Gastrocnemius medialis (tissue), 4 donors: ENCODE measurements at places on chromosomes 12 and 14. TPM values are rescaled to one million over a fixed set of nuclear protein-coding genes. Genes with fewer than 3 reads are reported as not detected.
A peak's percentile ranks its signal among the peaks of the same experiment; 100 is the strongest.

The EGLN3 gene
- total RNA-seq, result 9.4 TPM

The CD69 gene
- total RNA-seq, result 0.72 TPM

The LIN7A gene
- total RNA-seq, result 3.9 TPM

The TAS2R43 gene
- 2.8 TPM for total RNA-seq

The SERPINA4 gene
- 0.26 TPM for total RNA-seq

The P3H3 gene
- 1.2 TPM for total RNA-seq

The ADAMTS20 gene
- total RNA-seq, result not detected

The NPAS3 gene
- total RNA-seq, result 0.82 TPM

The C12orf54 gene
- not detected for total RNA-seq

The GPR65 gene
- 0.13 TPM for total RNA-seq

The NT5DC3 gene
- total RNA-seq, result 15.2 TPM

The FBLN5 gene
- 30.8 TPM for total RNA-seq

The FAM90A1 gene
- total RNA-seq, result not detected

The BHLHE41 gene
- total RNA-seq, result 11.4 TPM

The CPSF2 gene
- total RNA-seq, result 146 TPM

- peak; percentile 71 for DNase-seq
Measured at GRCh38 chr12:108694812-108695278, 36.5 kb downstream of the CORO1C start.

GRCh38 chr12:123073292-123073691 is 77.6 kb downstream of the PITPNM2 start:
- DNase-seq, result no peak

GRCh38 chr12:69476276-69477017 is 6.3 kb downstream of the FRS2 start:
- DNase-seq, result no peak

- DNase-seq, result no peak
Measured at GRCh38 chr14:90692826-90693225, 123.4 kb downstream of the TTC7B start.

DNA sequence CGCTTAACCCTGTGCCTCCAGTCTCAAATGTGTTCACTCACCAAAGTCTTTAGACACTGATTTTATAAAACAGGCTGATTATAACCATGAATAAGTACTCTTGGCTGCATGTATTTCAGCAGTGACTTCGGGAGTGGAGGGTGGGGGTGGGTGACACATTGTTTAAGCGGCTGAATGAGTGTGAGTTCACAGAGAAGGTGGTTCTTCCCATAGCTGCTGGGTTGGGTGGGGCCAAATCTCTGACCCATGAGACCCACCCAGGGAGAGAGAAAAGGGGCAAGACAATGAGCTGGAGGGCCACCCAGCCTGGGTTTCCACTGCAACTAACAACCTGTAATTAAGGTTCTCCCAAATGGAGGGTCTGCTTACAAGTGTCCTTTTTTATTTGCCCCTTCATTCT is 96.4 kb downstream of the SYNE3 start:
- no peak for DNase-seq

- DNase-seq, result no peak
Measured at GRCh38 chr12:116887244-116887643, 6.0 kb upstream of the HRK start.

DNA sequence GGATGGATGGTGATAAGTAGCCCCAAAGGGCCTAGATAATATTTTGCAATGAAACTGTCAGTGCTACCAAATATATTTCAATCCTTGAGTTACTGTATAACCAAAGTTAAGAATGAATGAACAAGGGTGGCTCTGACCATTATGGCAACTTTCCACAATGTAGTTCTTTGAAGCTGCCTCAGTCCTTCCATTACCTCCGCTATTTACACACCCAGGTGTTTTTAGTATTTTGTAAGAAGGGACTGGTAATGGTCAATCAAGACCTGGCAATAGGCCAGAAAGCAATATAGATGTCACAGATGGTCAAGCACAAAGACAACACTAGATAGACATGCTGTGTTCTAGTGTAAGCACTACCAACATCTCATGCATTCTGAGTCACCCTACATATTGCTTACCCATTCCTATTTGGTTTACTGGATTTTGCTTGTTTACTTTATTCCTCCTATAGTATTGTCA is 16.3 kb downstream of the DUSP16 start:
- no peak for DNase-seq

GRCh38 chr12:47722941-47723631 is 2.2 kb downstream of the ENDOU start:
- no peak for DNase-seq

DNA sequence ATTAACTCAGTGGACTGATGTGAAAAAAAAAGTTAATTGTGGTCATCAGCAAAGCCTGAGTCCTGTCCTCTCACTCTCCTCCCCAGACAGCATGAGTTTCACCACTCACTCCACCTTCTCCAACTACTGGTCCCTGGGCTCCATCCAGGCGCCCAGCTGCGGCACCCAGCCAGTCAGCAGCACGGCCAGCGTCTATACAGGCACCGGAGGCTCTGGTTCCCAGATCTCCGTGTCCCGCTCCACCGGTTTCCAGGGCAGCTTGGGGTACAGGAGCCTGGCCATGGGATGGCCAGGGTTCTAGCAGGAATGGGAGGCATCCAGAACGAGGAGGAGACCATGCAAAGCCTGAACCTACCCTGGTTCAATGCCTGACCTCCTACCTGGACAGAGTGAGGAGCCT is 6.0 kb downstream of the MED6 start:
- DNase-seq, result no peak

DNA sequence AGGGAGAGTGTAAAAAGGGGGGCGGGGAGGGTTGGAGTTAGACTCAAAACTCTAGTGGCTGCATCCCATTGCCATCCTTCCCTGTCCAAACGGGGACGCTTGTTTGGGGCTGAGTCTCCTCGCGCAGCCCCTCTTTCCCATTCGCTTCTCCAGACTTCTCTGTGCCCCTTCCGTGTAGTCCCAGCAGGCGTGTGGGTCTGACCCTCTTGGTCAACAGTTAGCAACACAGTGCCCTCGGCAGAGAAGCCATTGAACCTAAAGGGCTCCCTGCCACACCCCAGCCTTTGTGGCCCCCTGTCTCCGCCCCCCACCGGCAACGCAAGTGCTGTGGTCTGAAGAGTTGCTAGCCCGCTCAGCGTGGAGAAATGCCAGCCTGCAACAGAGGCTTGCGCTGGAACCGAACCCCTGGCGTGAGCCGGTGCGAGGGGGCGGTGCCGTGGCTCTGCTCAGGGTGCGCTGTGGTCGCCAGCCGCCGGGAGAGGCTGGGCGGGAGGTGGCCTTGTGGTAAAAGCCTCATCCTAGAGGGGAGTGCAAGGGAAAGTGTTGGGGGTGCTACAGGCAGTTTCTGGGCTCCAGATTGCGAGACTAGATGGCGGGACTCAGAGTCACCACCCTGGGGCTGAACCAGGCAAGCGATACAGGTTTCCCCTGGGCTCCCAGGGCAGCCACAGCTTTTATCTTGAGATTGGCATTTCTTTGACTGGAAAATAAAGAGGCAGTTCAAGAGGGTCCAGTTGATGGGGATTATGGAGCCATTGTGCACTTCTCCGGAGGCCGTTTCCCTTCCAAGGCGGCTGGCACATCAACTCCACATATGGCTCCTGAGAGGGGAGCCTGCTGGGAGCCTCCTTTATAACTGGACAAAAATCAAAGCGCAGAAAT is 2.1 kb downstream of the PLXNC1 start:
- DNase-seq, result no peak

DNA sequence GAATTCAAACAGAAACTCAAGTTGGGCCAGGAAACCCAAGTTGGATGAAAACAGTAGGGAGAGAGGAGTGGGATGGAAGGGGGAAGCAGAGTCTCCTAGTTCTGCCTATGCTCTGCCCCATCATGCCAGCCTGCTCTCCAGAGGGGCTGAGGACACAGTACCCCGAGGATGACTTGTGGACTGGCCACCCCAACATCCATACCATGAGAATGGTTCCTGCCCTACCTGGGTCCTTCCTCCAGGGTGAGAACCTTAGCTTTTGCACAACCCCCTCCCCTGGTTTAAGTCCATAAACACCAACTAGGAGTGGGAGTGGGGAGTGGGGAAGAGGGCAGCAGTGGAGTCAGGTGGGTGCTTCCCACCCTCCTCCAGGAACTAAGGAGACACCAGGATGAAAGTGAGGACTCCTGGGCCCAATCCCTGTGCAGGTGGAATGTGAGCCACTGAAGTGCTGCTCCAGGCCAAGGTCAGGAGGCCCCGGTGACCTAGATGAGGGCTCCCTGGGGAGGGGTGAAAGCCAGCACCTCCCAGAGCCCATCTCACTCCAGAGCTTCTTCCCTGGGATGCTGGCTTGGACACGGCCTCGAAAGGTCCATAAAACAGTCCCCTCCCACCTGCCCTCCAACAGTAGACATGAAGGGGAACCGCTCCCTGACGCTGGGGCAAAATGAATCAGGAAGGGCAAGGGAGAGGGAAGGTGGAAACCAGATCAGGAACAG is 6.6 kb downstream of the ZNF385A start:
- DNase-seq, result no peak

- no peak for DNase-seq
Measured at GRCh38 chr14:47262801-47263200, 412.6 kb downstream of the MDGA2 start.

DNA sequence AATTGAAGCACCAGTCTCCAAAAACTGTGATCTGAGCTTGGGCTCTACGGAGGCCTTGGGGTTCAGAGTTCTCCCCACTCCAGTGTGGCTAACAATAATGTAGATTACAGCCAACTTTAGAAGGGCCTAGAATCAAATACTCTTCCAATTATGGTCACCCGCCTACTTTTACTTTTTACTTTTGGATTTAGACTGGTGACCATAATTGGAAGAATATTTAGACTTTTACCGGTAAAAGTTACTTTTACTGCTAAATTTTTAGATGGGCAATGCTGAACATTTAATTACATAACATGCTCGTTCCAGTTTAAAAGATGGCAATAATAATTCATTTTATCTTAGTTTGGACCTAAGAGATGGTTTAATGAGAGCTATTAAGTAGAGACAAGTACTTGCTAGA is 39.2 kb downstream of the PPTC7 start:
- no peak for DNase-seq

GRCh38 chr14:102922490-102923200 is at the start of gene AMN:
Gene AMN (plus strand): TSS chr14:102922663. CDS start chr14:102922689, 26 bp downstream.
- no peak for DNase-seq

DNA sequence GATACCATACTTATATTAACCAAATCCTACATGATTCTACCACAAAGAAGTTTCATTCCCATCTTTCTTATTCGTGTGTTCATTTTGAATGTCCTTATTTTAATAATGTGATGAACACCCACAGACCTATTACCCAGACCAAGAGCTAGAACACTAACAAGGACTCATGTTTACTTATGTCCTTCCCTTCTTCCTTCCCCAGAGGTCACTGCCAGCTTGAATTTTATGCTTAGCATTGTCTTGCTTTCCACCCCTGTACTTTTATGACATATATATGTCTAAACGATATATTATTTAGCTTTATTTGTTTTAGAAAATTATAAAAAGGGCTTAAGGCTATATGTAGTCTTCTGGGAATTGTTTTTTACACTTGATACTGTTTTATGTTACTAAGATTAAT is 238.6 kb downstream of the LRIG3 start:
- no peak for DNase-seq

DNA sequence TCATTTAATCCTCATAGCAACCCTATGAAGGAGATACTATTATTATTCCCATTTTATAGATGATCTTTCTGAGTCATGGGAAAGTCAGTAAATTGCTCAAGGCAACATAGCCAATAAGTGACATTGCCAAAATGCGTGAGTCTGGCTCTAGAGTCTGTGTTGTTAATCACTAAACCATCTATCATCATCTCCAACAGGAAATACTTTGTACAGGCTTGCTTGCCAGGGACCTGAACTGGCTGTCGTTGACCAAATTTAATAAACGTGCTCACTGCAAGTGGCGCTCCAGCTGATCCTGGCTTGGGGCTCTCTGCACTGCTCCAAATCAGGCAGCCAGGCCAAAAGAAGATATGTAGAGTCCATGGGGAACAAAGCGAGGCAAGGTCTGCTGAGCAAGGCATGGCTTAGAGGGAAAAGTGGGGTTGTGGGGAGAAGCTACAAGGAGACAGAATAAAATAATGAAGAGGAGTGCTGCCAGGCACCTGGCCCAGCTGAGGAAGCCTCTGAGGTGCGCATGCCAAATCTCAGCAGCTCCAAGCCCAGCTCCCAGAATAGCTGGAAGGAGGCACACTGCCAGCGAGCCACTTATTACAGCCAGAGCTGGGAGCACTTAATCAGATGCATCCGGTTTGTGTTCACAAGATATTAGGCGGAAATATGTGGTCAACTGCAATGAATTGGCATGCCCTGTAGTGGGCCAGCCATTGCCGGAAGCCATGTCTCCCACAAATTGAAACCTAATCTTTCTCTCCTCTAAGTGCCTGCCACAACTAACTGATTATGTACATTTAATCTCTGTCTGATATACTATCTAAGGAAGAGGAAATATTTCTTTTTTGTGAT is 43.3 kb upstream of the PTPRO start:
- peak; percentile 71 for DNase-seq

- DNase-seq, result no peak
Measured at GRCh38 chr12:72111706-72112105, 160.5 kb upstream of the TRHDE start.

- DNase-seq, result no peak
Measured at GRCh38 chr12:102300824-102301461, 103.3 kb upstream of the PMCH start.

- DNase-seq, result peak; percentile 36
Measured at GRCh38 chr12:26195250-26195640, at the start of gene SSPN. Gene SSPN (plus strand): TSS chr12:26195573. CDS start chr12:26195673, 100 bp downstream.

DNA sequence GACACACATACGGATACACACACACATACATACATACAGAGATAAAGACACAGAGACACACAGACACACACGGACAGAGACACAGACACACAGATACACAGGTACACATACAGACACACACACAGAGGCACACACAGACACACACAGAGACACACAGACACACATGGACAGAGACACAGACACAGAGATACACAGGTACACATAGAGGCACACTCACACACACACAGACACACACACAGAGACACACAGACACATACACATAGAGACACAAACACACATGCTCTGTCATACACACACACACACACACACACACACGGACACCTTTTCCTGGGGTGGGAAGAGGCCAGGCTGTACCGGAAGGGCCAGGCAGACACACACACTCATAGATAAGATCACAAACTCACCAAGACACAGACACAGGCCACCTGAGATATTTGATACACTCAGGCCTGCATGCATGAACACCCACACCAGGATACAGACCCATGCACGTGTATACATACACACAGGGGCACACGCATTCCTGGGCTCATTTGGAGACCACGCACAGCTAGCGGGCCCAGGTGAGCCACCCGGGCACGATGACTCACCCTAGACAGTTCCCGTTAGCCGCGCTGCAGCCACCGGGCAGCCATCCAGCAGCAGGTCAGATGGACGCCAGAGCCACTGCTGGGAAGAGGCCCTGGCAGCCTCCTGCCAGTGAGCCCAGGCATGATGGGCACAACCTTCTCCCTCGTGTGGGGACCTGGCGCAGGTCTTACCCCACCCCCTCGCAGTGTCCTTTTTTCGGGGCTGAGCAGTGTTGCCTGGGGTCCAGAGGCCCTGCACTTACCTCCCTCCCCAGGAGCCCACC is 1.8 kb upstream of the AHNAK2 start:
- peak; percentile 82 for DNase-seq

DNA sequence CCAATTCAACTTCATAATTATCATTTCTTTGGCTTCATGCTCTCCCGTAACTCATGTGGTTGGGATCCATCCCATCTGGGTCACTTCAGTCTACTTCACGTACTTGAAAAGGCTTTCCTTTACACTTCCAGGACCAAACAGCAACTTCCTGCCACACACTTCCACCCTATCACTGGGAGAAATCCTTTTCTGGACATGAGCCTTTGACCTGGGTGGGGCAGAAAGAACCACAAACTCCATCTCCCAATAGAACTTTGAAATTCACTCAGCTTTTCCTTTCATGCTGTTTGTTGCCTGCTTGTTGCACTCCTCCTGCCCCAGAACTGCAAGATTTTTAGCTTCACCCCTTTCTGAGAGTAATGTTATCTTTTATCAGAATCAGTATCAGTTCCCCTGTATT is 18.4 kb upstream of the GALNT16 start:
- no peak for DNase-seq
